ENCODE measurements at places on chromosomes 11 and 22.

DNA sequence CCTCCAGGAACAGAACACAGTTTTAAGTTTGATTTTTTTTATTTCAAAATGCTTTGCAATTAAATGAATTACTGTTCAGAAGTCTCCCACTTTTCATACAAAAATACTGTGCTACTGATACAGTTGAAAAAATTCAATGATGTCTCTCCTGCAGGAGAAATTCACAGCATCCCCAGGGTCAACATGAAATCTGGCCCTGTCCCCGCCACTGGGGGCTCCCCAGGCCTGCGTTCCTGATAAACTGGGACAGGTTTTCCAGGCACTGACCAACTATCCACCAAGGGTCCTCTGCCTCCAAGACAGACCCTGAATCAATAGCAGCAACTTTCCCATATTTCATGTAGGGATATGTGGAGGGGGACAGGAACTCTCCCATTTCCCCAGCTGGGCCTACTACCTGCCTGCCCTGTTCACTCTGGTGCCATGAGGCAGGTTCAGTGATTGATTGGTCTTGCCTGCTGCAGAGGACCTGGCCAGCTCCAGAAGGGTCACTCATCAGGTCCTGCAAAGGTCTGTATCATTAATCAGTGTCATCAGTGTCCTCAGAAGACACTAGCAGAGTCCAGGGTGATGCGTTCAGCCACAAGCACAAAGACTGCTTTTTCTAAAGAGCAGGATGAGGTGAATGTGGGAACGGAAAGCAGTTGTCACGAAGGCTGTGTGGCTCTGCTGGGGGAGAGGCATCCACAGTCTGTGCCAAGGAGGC, 43.4 kb downstream of the PISD start:
- no peak for DNase-seq

GRCh38 chr11:43928721-43929120, 13.7 kb upstream of the C11orf96 start:
- no peak for DNase-seq

- DNase-seq, result no peak
Observed at GRCh38 chr11:67355023-67355793, 1.9 kb upstream of the POLD4 start.

GRCh38 chr11:7874056-7874455, 57.0 kb downstream of the OR10A6 start:
- no peak for DNase-seq

GRCh38 chr11:70331901-70332300, 61.4 kb downstream of the PPFIA1 start:
- DNase-seq, result no peak

DNA sequence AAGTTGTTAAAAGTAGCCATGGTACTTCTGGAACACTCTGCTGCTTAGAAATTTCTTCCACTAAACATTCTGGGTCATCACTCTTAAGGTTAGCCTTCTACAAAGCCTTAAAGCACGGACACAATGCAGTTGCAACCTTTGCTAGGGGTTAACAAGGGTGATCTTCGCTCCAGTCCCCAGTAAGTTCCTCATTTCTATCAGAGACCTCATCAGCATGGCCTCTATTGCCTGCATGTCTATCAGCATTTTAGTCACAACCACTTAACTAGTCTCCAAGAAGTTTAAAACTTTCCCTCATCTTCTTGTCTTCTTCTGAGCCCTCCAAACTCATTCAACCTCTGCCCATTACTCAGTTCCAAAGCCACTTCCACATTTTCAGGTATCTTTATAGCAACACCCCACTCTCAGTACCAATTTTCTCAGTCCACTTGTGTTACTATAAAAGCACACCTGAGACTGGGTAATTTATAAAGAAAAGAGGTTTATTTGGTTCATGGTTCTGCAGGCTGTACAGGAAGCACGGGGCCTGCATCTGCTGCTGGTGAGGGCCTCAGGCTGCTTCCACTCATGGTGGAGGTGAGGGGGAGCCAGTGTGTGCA, 48.7 kb upstream of the TH start:
- no peak for DNase-seq

- no peak for DNase-seq
Observed at GRCh38 chr11:45412051-45412471, 125.9 kb upstream of the SYT13 start.

DNA sequence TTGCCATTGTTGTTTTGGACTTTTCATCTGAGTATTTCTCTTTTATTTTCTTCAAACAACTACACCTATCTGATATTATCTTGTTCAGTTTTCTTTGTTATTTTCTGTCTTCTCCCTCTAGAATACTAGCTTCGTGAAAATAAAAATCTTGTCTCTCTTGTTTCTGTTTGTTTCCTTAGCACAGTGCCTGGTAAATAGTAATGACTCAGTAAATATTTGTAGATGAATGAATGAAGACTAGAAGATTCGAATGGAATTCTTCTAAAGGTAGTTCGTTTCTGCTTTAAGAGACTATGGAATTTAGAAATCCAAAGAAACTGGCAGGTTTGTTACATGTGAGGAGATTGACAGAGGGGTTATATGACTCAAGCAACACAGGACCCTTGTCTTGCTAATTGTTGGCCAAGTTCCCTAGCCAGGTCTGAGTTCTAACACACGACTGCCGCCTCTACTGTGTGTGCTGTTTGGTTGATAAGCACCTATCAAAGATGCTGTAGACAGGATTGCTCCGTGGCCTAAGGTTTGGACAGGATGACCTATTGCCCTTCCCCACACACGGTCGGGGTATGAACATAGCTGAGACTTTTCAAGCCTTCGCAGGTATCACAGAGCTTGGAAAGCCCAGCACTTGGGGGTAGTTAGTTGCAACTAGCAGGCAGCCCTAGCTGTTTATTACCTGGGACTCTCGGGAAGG, 831 bp upstream of the TMEM135 start:
- no peak for DNase-seq

DNA sequence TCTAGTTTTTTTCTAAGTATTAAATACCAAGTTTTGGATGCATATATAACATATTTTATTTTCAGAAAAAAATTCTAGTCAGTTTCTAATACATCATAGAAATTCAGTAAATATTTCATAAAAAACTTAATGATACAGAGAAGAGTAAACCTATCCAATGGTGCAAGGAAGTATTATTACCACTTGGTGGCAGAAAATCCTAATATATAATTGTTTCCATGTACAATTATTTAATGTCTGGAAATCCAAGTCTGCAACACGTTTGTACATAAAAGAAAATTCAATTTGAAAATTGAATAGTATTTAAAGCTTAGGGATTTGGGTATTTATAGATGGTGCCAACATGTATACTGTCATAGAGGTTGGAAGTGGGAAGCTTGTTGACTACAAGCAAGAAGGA, 127.0 kb downstream of the TRPC6 start:
- DNase-seq, result no peak

- no peak for DNase-seq
Observed at GRCh38 chr11:78020246-78020645, 2.8 kb downstream of the KCTD14 start.

DNA sequence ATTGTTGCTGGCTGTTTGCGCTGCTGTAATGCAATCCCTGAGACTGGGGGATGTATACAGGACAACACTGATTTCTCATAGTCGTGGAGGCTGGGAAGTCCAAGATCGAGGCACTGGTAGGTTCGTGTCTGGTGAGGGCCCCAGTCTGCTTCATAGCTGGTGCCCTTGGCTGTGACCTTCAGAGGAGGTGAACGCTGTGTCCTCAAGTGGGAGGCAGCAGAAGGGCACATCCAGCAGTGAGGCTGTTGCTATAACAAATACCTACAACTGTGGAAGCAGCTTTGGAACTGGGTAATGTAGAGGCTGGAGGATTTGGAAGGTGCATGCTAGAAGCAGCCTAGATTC, 21.3 kb downstream of the KRTAP5-5 start:
- no peak for DNase-seq

DNA sequence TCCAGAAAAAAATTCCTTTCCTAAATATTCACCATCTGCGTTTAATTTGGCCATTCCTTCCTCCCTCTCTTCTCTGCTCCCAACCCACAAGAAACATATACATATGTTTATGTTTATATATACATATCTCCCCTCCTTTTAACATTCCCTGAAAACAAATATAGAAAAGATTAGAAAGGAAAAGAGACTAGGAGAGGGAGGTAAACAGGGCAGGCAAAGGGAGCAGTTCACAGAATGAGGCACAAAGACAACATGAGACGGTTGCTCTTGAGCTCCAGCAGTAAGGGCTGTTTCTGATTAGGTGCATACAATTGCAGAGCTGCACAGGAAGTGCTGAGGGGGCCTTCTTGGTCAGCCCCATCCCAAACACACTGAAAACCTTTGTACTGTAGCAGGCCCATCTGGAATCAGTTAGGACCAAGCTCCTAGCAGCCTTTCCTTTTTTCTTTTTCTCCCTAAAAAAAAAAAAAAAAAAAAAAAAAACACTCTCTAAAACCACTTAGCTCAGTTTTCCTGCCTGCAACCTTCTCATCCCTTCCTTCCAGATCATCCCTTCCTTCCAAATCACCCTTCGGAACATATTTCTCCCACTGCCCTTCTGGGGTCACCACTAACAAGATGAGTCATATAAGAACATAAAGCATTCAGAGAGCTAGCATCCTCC, 57.0 kb downstream of the RBFOX2 start:
- no peak for DNase-seq

- no peak for DNase-seq
Observed at GRCh38 chr11:134932761-134933160, 520.7 kb upstream of the B3GAT1 start.

DNA sequence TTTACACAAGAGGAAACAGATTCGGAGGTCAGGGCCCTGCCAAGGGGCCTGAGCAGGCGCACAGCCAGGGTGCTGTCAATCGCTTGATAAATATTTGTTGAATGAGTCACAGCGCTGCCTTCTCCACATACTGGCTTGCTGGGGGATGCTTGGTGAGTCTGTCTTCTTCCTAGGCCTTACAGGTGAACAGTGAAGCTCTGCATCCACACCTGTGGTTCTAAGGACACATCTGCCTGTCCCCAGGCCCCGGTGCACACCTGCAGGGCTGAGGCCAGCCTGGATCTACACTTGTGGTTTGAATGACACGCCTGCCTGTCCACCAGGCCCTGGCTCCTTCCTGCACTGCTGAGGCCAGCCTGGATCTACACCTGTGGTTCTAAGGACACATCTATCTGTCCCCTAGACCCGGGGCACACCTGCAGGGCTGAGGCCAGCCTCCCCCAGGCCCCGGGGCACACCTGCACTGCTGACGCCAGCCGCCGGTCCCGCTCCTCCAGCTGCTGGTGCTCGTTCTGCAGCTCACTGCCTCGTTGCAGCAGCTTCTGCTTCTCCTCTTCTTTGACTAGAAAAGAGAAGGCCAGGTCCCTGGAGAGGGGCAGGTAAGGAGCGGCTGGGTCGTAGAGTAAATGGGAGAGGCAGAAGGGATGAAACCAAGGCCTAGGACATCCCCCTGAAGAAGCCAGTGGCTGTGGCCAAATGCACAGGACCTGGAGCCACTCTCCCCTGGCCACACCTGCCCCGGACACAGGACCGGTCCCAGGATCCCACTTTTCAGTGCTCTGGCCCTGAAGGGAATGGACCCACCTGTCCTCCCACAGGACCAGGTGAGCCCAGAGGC, 124.6 kb downstream of the PHF21B start:
- no peak for DNase-seq

DNA sequence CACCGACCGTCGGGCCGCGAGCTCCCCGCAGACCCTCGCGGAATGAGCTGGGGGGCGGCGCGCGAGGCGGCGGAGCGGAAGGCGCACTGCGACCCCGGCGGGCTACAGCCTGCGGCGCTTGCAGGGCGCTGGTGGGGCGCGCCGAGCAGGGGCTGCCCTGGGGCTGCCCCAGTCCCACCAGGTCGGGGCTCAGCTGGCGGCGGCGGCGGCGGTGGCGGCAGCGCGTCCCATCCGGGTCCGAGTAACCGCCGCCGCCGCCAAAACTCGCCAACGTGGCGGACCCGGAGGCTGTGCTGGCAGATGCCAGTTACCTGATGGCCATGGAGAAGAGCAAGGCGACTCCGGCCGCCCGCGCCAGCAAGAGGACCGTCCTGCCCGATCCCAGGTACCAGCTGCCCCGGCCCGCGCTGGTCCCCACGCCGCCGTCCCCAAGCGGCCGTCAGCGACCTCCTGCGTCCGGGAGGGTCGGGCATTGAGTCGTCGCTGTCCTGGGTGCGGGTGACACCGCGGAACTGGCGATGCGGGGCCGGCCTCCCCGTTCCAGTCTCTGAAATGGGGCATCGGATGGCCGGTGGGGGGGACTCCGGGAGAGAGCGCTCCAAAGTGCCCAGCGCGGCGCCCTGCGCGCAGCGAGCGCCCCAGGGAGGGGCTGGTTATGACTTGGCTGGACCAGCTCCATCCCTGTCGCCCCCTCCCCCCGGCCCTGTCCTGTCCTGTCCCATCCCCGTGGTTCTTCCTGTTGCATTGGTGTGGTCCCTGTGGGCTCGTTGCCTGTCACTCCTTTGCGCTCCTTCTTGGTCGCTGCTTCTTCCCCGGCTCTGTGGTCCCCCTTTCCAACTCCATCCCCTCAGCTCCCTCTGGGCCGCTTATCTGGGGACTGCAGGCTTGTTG, 63.5 kb downstream of the CRYBB2 start:
- DNase-seq, result no peak

DNA sequence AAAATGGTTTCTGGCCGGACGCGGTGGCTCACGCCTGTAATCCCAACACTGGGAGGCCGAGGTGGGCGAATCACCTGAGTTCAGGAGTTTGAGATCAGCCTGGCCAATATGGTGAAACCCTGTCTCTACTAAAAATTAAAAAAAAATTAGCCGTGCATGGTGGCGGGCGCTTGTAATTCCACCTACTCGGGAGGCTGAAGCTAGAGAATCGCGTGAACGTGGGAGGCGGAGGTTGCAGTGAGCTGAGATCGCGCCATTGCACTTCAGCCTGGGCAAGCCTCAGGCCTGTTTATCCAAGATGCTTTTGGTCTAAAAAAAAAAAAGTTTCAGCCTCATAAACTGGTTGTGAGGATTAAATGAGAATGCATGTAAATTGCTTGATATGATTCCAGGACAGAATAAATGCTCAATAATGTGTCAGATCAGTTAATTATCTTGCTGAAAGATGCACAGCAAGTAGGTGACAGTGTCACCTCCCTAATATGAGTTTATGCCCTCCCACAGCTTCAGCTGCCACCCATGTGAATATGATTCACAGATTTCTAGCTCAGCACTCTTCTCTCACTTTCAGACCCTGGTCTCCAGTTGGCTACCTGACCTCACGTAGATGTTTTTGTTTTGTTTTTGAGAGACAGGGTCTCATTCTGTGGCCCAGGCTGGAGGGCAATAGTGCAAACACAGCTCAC, 1.1 kb upstream of the ALG8 start:
- DNase-seq, result no peak

- no peak for DNase-seq
Observed at GRCh38 chr11:114399490-114400215, 658 bp downstream of the C11orf71 start.

- no peak for DNase-seq
Observed at GRCh38 chr11:77175021-77175842, 47.2 kb downstream of the MYO7A start.

Measured in NCI-H1048 (cell line).